ENCODE measurements at places on chromosomes 6 and 20.
A peak's percentile ranks its signal among the peaks of the same experiment; 100 is the strongest.

GRCh38 chr20:39944861-39945260 is 744.2 kb downstream of the MAFB start:
- DNase-seq: no peak

DNA sequence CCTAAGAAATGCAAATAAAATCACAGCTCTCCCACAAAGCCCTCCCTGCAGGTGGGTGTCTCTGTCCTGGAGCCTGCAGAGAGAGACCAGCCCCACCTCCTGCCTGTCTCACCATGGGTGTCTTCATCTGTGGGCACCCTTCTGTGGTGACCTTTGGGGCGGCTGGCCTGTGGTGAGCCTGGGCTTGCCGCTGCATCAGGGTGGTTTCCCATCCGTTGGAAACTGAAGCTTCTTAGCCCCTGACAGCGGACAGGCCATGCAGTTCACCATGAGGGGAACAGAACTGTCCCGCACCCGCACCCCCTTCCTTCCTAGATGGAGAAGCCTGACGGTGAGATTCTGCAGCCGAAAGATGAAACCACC is 42.3 kb upstream of the FRMD1 start:
- DNase-seq: no peak

DNA sequence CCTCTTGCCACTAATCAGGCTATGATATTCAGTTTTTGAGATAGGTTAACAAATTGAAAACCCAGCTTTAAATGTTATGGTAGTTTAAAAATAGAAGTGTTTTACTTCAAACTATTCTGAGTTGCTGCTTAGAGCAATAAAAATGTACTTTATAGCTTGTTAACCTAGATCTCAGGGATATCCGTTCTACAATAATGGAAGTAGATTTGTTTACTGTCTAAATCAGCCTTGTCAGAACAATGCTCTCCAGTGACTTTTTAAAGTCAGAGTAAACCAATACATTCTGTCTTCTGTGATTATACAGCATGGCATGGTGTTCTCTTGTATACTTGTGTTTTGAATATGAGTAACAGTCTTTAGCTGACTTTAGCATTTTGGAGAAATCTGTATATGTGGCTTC is 161.5 kb downstream of the PACRG start:
- no peak for DNase-seq

GRCh38 chr6:128659878-128660622 is 139.7 kb upstream of the PTPRK start:
- DNase-seq: no peak

- no peak for DNase-seq
These were observed 38.5 kb downstream of the CPXM1 start for GRCh38 chr20:2761885-2762284.

DNA sequence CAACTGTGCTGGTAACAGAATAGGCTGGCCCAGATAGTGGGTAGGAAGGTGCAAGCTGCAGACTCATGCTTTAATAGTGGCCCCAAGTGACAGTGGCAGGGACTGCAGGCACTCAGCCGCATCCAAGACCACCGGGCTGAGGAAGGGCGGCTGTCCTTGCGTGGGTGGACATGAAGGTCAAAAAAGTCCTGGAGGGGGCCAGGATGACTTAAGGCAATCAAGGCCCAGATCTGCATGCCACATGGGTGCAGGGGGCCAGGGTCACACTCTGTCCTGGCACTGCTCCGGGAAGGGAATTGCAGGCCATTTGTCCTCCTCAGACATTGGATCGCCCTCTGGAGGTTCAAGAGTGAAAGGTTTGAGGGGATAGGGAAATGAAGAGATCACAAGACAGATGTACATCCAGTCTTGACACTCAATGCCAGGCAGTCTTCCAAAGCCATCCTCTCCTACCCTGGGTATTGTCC is 10.4 kb upstream of the VNN2 start:
- peak; percentile 33 for DNase-seq

DNA sequence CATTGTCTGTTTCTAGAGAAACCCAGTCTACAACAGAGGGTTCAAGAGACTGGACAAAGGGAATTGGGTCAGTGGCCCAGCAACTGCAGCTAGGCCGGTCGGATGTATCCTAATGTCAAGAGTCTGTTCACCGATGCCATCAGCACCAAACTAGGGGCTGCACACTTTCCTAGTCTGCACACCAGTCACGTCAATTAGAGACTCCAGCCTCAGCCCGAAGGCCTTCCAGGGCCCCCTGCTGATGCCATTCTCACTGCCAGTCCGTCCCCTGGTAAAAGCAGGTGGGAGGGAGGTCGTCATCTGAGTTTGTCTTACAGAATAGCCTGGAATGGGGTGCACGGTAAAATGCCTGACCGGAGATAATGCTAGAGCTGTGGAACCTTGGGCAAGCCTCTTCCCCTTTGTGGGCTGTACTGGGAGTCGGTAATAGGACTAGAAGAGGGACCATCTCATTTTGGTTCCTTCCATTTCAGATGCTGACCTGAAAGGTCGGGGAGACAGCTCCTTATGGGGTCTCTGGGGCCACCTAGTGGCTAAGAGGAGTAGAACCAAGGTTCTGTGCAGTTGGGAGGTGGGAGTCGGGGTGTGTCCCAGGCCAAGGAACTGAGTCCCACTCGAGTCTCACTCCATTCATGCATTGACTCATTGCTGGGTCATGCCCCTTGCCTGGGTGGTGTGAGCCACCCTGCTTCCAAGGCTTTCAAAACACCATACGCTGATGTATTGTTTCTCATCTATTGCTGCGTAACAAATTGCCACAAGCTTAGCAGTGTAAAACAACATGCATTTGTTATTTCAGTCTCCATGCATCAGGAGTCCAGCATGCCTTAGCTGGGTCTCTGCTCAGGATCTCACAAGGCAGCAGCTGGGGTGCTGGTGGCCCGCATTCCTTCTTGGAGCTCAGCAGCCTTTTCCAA is 5.1 kb downstream of the SOX12 start:
- peak; percentile 74 for DNase-seq

DNA sequence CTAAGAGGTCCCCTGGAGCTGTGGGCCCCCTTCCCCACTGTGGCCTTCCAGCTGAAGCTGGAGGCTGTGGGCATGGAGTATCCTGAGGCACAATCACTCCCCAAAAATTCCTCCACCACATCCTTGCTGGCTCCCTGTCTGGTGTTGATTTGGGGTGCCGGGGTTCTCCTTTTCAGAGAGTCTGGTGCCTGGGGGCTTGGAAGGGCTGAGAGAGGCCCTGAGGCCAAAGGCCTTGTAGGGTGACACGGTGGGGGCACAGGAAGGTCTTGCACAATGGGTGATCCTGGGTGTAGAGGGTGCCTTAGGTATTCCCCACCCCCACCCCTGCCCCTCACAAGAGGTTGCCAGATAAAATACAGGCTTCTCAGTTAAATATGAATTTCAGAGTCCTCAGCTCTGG is 33.2 kb upstream of the VEGFA start:
- no peak for DNase-seq

DNA sequence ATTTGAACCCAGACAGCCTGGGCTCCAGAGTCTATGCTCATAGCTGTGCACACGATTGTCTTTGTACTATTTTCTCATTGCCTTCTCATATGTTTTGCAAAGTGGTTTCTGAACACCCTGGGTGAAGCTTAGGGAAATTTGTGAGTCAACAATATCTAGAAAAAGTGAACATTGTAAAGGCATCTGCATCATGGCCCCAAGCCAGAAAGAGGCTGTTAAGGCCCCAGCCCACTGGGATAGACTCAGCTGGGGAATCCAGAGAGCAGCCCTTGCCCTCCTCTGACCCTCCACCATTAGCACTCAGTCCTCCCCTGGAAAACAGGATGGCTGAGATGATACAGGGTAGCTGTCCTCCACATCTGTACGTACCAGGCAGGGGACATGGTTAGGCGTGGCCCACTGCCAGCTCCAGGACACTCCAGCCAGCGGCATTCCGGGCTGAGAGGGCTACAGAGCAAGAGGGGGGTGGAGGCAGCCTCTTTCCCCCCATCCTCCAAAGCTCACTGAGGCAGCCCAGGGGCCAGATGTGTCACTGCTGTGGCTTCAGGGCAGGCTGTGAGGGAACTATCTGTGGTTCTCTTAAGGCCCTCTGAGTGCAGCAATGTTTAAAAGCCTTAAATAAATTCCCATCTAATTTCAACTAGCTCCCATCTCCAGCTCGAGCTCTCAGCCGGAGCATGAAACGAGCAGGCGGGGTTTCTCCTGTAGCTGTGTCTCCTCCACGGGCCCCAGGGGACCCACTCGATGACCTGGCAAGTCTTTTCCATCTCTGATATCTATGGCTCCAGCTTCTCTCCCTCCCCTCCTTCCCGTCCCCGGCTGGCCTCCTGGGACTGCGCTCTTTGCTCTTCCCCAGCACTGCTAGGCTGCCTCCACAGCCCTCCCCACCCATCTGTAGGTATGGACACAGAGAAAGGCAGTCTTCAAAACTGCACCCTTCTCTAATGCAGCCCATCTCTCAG is 209.4 kb upstream of the LRFN2 start:
- peak; percentile 38 for DNase-seq

GRCh38 chr6:161476711-161477110 is 202.8 kb upstream of the AGPAT4 start:
- peak; percentile 39 for DNase-seq

- peak; percentile 99 for DNase-seq
These were observed 4.3 kb downstream of the CALHM4 start for GRCh38 chr6:116557893-116558292.

- peak; percentile 39 for DNase-seq
These were observed 39.2 kb upstream of the PIM1 start for GRCh38 chr6:37130704-37131103.

DNA sequence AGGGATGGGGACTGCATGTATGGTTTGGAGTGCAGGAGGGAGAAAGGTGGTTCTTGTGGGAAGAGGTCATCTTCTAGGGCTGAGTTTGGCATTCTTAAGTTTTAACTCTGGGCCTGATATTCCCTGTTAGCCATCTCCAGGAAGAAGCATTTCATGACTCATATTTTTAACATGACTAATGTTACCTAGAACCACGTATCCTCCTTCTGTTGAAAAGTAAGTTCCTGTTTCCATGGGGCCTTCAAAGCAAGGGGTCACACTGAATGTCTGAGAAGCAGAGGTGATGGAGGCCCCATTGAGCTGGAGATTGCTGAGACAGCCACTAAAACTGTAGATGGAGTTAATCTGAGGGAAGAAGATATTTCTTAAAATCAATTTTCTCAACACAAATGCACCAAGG is 30.2 kb downstream of the FAM229B start:
- peak; percentile 45 for DNase-seq

GRCh38 chr6:106564476-106564875 is 64.8 kb downstream of the RTN4IP1 start:
- no peak for DNase-seq

DNA sequence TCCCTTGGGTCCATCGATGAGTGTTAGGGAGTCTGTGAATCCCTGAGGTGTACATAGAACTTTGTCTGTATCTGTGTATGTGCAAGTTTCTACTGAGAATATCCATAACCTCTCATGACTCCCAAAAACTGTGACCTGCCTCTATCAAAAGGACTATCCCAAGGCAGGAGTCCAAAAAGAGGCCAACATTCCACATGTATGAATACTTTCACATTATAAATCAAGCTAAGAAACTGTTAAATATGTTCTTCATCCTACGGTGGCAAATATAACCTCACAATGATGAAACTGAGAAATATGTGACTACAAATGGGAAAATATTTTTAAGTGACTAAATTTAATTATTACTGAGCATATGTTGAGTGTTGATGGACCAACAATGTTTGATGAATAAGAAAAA is 16.1 kb upstream of the STX11 start:
- DNase-seq: peak; percentile 57

- DNase-seq: peak; percentile 97
These were observed 19.5 kb downstream of the ZNF311 start for GRCh38 chr6:28985462-28986164.

- DNase-seq: no peak
These were observed 149.4 kb downstream of the PHF3 start for GRCh38 chr6:63785006-63785405.

- no peak for DNase-seq
These were observed 18.5 kb upstream of the UBR2 start for GRCh38 chr6:42545226-42545773.

DNA sequence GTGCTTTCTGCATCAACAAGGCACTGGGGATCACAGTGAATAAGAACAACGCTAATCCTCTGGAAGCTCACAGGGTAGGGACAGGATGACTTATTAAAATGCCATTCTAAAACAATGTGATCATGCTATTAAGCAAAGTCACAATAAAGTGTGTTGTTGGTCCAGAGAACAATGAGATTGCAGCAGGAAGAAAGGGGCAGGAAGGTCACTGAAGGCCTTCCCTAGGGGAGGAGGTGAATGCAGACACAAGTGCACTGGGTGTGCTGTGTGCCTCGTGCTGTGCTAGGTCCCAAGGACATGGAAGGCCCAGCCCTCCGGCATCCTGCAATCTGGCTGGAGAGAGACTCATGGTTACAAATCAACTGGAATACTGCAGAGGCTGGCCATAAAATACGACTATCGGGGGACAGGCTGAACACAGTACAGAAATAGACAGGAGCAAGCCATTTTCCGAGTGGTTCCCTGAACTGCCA is 55.7 kb downstream of the LYRM4 start:
- DNase-seq: no peak

GRCh38 chr20:40540166-40540565 is 148.9 kb downstream of the MAFB start:
- DNase-seq: no peak

GRCh38 chr6:131400779-131401496 is 172.1 kb upstream of the ARG1 start:
- DNase-seq: no peak

- DNase-seq: peak; percentile 54
These were observed 22.3 kb upstream of the RPP40 start for GRCh38 chr6:5025911-5026819.

GRCh38 chr20:51340451-51340840 is 202.1 kb downstream of the NFATC2 start:
- DNase-seq: no peak

DNA sequence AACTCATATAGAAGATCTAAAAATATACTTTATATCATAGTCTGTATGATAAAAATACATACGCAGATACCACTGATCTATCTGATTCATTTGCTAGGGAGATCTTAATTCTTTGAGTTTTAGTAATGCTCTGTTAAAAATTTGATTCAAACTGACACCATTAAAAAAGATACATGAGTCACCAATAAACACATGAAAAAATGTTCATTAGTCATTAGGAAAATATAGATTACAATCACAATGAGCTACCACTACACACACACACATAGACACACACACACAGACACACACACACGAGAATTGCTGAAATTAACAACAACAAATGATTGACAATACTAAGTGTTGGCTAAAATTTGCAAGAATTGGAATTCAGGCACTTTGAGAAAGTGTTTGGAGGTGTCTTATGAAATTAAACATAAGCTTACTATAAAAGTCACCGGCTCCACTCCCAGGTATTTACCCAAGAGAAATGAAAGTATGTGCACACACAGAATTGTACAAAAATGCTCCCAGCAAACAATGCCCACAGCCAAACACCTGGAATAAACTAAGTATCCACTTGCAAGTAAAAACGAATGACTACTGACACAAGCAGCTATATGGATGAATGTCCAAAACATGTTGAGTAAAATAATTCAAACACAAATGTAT is 117.7 kb upstream of the GGTLC1 start:
- no peak for DNase-seq

GRCh38 chr20:5969348-5969935 is 19.0 kb downstream of the MCM8 start:
- no peak for DNase-seq

DNA sequence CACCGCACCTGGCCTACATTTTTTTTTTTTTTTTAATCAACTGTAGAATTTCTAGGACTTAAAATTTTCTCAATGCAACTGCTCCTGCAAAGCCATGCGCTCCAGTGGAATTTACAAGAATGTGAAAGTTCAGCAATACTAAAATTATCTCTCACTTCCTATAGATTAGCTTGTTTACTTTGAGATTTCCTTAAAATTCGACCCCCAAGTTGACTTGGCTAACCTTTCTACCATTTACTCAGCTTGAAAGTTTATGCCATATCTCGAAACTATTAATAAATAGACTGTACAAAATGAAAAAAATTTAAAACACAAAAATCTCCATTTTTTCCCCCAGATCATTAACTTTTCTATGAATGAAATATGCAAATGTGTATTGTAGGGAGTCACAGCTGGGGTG is 64.3 kb downstream of the ZBTB2 start:
- DNase-seq: no peak

All from EL (cell line).